Stimulated activated CD8-positive, alpha-beta memory T cell treated with anti-CD3 and anti-CD28 coated beads, Interleukin-4, amount 100 ng/mL, for 4 hours (primary cell): ENCODE measurements at places on chromosomes 1 and 21.

DNA sequence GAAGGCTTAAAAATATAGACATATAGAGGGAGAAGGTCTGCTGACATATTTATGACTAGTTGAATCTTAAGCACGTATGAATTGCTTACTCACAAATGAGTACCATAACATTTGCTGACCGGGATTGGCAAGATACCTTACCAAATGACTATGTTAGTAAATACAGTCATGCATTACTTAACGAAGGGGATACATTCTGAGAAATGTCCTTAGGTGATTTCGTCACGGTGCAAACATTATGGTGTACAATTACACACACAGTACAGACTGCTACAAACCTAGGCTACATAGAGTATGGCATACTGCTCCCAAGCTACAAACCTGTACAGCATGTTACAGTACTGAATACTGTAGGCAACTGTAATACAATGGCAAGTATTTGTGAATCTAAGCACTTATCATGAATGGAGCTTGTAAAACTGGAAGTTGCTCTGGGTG, 19.4 kb upstream of the UBE2U start:
- no peak for DNase-seq

DNA sequence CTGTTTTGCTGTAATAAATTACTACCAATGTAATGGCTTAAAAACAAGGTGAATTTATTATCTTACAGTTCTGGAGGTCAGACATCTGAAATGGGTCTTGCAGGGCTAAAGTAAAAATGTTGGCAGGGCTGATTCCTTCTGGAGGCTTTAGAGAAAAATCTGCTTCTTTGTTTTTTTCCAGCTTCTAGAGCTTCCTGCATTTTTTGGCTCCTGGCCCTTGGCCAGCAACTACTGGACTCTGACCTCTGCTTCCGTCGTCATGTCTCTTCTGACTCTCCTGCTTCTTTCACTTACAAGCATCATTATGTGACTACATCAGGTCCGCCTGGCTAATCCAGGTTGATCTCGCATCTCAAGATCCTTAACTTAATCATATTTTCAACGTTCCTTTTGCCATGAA, 350.9 kb downstream of the S1PR1 start:
- DNase-seq, result no peak

DNA sequence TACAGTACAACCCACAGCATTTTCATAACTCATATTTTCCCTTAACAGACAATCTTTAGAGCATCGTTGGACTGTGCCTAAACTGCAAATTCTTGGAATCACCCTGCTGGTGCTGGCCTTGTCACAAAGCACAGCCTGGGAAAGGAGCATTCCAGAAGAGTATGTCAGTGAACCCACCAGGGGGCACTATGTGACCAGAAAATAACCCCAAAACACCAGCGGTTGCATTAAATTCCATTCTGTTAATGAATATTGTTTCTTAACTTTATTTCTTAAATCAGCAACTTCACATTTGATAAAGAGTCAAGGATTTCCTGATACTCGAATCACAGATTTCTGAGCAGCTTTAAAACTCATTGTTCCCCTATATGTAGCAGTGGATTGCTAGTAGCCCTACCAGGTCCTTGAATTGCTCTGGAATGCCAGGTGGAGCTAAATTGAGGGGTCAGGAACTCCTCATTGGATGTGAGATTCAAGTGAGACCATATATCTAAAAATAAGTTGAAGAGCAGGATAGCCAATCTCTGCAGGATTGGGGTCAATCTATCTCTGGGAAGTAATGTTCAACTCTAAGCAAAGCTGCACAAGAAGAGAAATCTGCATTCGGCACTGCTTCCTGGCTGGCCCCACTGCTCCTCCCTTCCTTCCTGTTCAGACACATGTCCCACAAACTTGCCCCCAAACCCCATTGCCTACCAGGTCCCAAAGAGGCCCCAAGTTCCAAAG, 12.7 kb upstream of the RAB4A start:
- peak; percentile 49 for DNase-seq

- DNase-seq, result no peak
Measured at GRCh38 chr1:95954585-95954984, 720.6 kb downstream of the RWDD3 start.

DNA sequence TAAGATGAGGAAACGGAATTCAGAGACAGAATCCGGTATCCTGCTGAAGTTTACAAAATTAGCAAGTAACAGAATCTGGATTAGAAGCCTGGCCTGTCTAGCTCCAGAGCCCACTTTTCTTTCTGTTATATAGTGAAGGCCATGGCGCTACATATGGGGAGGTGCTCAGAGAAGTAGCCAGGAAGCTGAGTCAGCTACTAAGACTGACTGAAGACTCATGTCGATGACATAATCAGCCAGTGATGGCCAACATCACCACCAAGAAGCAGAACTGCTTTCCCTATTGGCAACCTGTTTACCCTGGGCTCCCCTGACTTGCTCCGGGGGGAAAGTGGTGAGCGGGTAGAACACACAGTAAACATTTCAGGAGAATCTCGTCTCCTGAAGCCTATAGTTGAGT, 18.8 kb downstream of the LRRC52 start:
- DNase-seq, result no peak

GRCh38 chr1:51285055-51285454, 45.3 kb downstream of the TTC39A start:
- DNase-seq, result no peak
